ENCODE measurements at places on chromosomes 2 and 18. TPM values are rescaled to one million over a fixed set of nuclear protein-coding genes. Genes with fewer than 3 reads are reported as not detected.

ANKRD44 gene
- 13.9 TPM for total RNA-seq

GNLY gene
- not detected for total RNA-seq

IKZF2 gene
- 12.0 TPM for total RNA-seq

CEBPZOS gene
- total RNA-seq, result 7.5 TPM

CYP27A1 gene
- 48.3 TPM for total RNA-seq

TCF23 gene
- not detected for total RNA-seq

OSBPL6 gene
- total RNA-seq, result 4.0 TPM

BUB1 gene
- 15.1 TPM for total RNA-seq

FBXO41 gene
- 10.0 TPM for total RNA-seq

TNFAIP6 gene
- total RNA-seq, result not detected

ZNF804A gene
- total RNA-seq, result 0.41 TPM

ZBTB7C gene
- total RNA-seq, result 81.2 TPM

ACVR1C gene
- total RNA-seq, result 13.7 TPM

ZNF142 gene
- 27.2 TPM for total RNA-seq

FAM161A gene
- total RNA-seq, result 1.9 TPM

SULT1C4 gene
- total RNA-seq, result not detected

GAD1 gene
- not detected for total RNA-seq

EPB41L3 gene
- 97.3 TPM for total RNA-seq

TMEM247 gene
- not detected for total RNA-seq

ANO7 gene
- total RNA-seq, result 89.4 TPM

CHRND gene
- total RNA-seq, result not detected

NEU2 gene
- not detected for total RNA-seq

SPATA3 gene
- not detected for total RNA-seq

LYG2 gene
- not detected for total RNA-seq

MGAT4A gene
- 29.9 TPM for total RNA-seq

DSG2 gene
- 144 TPM for total RNA-seq

UPP2 gene
- not detected for total RNA-seq

PLEKHA3 gene
- 83.2 TPM for total RNA-seq

IL37 gene
- total RNA-seq, result 1.1 TPM

HEATR5B gene
- total RNA-seq, result 45.4 TPM

GRB14 gene
- total RNA-seq, result not detected

RAMP1 gene
- 48.9 TPM for total RNA-seq

KIAA2012 gene
- total RNA-seq, result not detected

MRPL33 gene
- total RNA-seq, result 7.2 TPM

TEX44 gene
- total RNA-seq, result not detected

SH3RF3 gene
- 2.9 TPM for total RNA-seq

CNTNAP5 gene
- not detected for total RNA-seq

GKN2 gene
- not detected for total RNA-seq

INHBB gene
- total RNA-seq, result 1.1 TPM

HOXD12 gene
- not detected for total RNA-seq

PXDN gene
- total RNA-seq, result 15.4 TPM
